ENCODE measurements at places on chromosomes 2 and 18. TPM values are rescaled to one million over a fixed set of nuclear protein-coding genes. Genes with fewer than 3 reads are reported as not detected.
A peak's percentile ranks its signal among the peaks of the same experiment; 100 is the strongest.

DNA sequence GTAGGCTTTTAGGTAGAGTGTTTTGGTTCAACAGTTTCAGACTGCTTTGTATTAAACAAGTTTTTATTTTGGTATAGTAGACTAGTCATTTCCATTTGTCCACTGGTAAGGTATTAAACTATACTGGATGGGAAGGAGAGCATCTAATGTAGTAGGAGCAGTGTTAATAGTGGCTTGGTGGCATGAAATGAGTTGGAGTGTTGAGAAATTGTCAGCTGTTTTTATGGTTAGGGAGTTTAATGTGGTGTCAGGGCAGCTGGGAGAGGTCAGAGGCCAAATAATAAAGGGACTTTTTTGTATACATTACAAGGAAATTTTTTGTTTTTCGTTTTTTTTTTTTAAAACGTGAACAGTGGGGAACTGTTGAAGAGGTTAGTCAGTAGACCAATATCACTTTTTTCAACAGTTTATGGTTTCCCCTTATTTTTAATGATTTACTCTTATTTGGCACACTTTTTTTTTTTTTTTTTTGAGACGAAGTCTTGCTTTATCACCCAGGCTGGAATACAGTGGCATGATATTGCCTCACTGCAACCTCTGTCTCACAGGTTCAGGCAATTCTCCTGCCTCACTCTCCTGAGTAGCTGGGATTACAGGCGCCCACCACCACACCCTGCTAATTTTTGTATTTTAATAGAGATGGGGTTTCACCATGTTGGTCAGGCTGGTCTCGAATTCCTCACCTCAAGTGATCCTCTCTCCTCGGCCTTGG is 21.2 kb downstream of the ACTR3 start:
- DNase-seq, result no peak

GRCh38 chr2:179031731-179032408 is 18.1 kb downstream of the CCDC141 start:
- DNase-seq, result no peak

DNA sequence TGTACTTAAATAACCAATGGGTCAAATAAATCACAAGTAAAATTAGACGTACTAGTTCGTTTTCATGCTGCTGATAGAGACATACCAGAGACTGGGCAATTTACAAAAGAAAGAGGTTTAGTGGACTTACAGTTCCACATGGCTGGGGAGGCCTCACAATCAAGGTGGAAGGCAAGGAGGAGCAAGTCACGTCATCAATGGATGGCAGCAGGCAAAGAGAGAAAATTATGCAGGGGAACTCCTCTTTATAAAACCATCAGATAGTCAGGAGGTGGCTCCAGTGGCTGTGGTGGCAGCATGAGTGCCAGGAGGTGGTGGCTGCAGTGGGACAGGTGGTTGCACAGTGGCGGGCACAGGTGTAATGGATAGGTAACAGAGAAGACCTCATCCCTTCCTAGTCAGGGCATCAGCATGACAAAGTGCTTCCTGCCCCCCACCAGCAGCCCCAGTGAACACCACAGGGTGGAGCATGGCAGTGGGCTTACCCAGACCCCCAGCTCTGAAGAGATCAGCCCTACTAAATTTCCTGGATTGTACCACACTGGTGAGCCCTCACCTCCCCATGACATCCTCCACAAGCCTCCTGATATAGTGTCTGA is 6.9 kb upstream of the CHST10 start:
- no peak for DNase-seq

DNA sequence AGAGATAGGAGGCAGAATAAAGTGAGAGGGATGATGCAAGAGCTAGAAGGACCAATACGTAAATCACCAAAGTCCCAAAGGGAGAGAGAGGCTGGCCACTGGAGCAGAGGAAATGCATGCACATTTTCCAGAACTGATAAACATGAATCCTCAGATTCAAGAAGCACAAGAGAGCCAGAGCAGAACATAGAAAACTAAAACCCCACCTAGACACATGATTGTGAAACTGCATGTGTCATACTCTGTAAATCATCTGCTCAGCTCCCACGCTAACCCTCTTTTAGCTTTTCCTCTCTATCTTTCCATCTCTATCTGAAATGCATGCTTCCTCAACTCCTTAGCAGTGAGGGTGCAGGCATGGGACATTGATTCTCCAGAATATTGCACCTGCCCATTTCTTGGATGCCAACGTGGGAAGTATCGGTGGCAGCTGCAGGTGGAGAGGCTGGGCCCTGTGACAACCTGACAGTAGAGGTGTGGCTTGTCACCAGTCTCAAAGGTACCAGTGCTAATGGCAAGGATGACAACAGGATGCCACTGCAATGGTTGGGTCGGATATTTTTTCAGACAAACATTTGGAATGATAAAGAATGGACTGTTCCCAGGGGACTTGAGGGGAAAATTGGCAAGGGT is 89.3 kb upstream of the OTOS start:
- DNase-seq, result no peak

- no peak for DNase-seq
Observed at GRCh38 chr2:144999936-145000335, 480.0 kb upstream of the ZEB2 start.

DNA sequence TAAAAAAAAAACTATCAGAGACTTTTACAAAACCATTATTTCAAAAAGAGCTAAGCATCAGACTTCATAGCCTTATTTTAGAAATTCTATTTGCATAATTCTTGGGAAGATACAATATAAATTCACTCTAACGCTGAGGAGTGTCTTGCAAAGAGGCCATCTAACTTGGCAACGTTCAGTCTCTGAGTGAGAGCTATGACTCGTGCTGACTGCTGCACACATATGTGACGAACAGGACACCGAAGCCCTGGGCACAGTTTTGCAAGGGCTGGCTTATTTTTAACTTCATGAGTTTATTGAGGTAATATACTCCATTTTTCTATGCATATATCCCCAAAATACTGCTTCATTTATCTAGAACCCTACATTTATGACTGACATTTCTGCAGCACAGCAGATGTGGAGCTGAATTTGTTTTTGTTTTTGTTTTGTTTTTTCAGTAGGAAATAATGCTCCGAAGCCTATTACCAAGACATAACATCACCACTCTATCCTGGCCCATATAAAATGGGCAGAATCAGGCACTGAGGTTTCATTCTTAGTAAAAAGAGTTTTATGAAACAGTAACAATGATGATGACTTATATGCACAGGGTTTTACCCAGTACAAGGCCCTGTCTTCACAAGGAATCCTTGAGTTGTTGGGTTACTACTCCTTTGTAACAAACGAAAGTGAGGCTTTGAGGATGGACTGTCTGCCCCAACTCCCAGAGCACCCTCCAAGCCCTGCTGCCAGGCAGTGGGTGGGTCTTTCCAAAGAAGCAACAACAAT is 68.3 kb downstream of the CRACDL start:
- DNase-seq, result no peak

GRCh38 chr2:105843476-105844374 is 99.0 kb downstream of the NCK2 start:
- no peak for DNase-seq

- peak; percentile 33 for DNase-seq
Observed at GRCh38 chr2:138502255-138503086, 901 bp downstream of the SPOPL start.

- DNase-seq, result no peak
Observed at GRCh38 chr2:11073776-11074175, 81.5 kb upstream of the SLC66A3 start.

DNA sequence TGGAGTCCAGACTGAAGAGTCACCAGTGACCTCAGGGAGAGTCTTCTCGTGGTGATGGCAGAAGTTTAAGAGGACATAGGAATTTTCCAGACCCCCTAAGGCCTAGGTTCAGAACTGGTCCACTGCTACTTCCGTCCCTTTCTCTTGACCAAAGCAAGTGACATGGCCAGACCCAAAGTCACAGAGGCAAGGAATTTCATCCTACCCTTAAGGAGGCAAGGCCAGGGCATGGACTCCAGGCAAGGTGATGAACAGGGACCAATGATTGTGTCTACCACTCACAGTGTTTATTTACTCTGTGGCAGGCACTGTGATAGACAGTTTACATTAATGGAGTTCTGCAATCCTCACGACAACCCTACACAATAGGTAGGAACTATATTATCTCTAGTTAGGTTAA is 265.1 kb downstream of the GLI2 start:
- no peak for DNase-seq

GRCh38 chr2:158745866-158746382 is 49.2 kb upstream of the DAPL1 start:
- no peak for DNase-seq

GRCh38 chr2:209960676-209961630 is 41.5 kb upstream of the RPE start:
- no peak for DNase-seq

DNA sequence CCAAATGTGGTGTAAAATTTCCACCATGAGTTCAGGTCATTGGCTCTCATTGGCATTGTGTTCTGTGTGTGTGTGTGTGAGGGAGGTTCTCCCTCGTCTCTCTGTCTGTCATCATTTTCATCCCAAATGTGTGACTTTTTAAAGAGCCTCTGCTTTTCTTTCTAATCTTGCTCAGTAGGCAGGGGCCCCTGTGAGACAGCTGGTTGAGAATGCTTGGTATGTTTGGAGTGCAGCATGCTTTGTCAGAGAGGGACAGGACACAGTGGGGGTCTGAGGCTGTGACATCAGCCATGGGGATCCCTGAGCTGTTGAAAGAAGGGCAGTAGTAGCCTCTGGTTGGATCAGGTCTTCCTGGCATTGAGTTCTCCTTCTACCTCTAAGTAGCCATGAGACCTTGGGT is 10.6 kb downstream of the PTPRM start:
- DNase-seq, result no peak

- DNase-seq, result peak; percentile 64
Observed at GRCh38 chr2:216991563-216991962, 131.7 kb upstream of the TNP1 start.

DNA sequence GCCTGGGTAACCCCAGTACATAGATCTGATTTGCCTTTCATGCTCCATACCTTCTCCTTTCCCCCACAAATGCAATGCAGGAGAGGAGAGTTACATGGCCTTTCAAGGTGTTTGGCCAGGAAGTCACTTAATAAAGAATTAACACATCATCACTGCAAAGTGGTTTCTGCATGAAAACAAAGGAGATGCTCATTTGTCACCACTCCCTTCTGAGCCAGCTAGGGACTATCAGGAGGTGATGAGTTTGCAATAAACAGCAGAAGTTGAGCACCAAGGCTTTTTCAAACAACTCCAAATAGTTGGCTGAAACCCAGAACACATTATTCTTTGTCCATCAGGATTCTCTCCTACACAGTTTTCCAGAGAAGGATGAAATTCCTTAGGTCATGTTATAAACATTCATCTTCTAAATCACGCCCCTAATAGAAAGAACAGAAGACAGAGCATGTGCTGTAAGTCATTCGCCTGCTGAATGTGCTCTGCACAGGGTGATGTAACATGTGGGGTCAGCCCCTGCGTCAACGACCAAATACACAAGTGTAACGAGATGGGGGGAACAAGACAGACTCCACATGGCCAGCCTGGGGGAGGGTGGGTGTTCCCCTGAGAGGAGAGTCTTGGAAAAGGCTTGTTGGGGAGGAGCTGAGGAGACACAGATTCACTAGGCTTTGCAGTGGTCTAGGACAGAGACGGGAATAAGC is 87.3 kb upstream of the RMDN2 start:
- DNase-seq, result peak; percentile 82

DNA sequence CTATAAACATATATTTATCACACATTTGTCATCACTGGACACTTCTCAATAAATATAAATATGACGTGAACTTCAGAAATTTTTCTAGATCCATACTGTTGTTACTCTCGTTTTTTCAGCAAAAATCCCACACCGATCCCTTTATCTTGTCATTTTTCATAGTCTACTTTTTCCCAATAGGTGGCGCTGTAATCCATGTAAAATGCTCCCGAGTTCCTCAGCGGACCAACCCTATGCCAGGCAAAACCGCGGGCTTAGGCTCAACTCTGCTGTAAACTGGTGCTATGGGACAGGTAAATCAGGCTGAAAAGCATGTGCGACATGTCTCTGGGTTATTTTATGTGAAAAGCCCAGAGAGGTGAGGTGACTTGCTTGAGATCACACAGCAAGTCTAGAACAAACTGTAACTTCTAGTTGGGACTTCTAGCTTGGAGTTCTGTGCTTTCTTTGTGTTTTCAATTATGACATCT is 104.0 kb downstream of the COBLL1 start:
- peak; percentile 44 for DNase-seq

DNA sequence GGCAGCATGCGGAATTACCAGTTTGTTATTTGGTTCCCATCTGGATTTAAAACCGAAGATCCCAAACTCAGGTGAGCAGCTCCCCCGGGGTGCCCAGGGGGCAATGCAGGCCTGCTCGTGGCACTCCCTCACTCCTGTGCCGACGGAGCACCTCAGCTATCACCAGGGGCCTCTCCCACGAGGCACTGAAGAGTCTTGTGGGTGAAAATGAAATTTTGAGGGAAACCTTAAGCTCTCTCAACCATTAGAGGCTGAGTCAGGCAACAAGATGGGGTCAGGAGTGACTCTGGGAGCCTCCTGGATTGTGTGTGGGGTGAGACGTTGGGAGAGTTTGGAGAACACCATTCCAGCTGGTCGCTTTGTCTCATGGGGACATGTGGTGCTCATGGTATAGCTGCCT is 189.0 kb downstream of the PRKCE start:
- DNase-seq, result no peak

- DNase-seq, result peak; percentile 83
Observed at GRCh38 chr2:20224716-20225293, at the start of gene SDC1. Gene SDC1 (minus strand): TSS chr2:20225130. CDS start chr2:20224867, 263 bp downstream.

DNA sequence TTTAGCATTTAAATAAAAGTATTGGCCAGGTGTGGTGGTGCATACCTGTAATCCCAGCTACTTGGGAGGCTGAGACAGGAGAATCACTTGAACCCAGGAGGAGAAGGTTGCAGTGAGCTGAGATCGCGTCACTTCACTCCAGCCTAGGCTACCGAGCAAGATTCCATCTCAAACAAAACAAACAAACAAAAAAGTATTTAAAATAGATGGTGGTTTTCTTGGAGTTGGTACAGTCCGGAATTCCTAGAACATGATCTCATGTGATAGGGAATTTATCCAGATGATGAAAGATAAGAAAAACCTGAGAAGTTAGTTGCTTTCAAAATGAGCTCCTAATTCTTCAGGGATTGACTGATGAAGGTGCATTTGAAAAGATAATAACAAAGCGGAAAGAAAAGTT is 62.0 kb downstream of the BIRC6 start:
- no peak for DNase-seq

- DNase-seq, result no peak
Observed at GRCh38 chr2:51866361-51866760, 834.4 kb upstream of the NRXN1 start.

DNA sequence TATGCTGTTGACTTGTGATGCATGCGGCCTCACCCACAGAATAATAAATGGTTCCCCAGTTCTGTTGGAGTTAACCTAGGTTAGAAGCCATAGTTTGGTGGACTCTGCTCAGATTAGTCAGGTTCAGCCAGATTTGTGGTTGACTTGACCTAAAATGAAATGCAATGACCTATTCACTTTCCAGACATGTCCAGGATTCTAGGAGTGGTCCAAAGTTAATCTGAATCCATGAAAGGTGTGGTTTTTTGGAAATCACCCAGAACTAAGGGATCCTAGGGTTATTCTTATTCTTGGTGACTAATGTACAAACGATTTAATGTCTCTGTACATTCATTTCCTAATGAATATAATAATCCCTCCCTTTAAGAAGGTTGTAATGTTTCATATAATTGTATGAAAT is 88.9 kb upstream of the RBBP8 start:
- no peak for DNase-seq

The METAP1D gene
- total RNA-seq, result 4.6 TPM

The GALR1 gene
- not detected for total RNA-seq

The KANSL1L gene
- 29.6 TPM for total RNA-seq

The IMPACT gene
- total RNA-seq, result 32.5 TPM

The UGT1A6 gene
- 1.7 TPM for total RNA-seq

The PLEK gene
- 67.3 TPM for total RNA-seq

The MC2R gene
- total RNA-seq, result not detected

The TTN gene
- 27.5 TPM for total RNA-seq

The CDH19 gene
- total RNA-seq, result 0.85 TPM

The NAT8 gene
- not detected for total RNA-seq

Data from left lung (tissue), 14 donors.